NCI-H1105 treated with DMSO at 0.1 percent for 48 hours (cell line): ENCODE measurements at places on chromosomes 12 and 14.

- no peak for DNase-seq
Measured at GRCh38 chr12:73629893-73630831, 907.5 kb upstream of the ATXN7L3B start.

DNA sequence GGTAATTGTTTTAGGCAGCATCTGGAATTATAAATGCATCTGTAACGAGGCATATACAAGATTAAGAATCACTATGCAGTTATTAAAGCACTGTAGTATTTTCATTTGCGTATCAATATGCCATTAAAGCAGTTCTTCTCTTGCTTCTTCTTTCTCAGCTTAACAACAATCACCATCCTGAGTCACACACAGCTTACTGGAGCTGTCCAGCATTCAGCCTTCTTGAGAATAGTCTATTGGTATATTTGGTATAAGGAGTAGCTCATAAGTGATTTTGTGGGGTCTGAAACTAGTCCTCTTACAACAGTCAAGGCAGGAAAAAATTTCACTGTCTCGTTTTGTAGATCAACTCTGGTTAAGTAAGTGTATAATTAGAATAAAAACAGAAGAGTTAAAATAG lies 523.0 kb upstream of the FOXG1 start:
- DNase-seq: no peak

DNA sequence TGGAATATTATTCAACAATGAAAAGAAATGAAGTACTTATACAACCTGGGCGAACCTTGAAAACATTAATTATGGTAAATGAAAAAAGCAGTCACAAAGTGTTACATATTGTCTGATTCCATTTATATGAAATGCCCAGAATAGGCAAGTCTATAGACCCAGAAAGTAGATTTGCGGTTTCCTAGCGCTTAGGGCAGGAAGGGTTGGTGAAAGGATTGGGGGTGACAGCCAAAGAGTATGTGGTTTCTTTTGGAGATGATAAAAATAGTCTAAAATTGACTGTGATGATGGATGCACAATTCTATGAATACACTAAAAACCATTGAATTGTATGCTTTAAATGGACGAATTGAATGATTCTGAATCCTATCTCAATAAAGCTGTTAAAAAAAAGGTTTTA lies 55.8 kb downstream of the RESF1 start:
- no peak for DNase-seq

GRCh38 chr12:10771132-10771733 lies 31.2 kb downstream of the TAS2R7 start:
- peak; percentile 70 for DNase-seq

GRCh38 chr12:57124261-57124877 lies 3.9 kb upstream of the LRP1 start:
- DNase-seq: peak; percentile 60

GRCh38 chr14:101464310-101464983 lies 96.8 kb upstream of the DIO3 start:
- DNase-seq: no peak
